RWPE2 (cell line): ENCODE measurements at places on chromosomes 5 and 9.

DNA sequence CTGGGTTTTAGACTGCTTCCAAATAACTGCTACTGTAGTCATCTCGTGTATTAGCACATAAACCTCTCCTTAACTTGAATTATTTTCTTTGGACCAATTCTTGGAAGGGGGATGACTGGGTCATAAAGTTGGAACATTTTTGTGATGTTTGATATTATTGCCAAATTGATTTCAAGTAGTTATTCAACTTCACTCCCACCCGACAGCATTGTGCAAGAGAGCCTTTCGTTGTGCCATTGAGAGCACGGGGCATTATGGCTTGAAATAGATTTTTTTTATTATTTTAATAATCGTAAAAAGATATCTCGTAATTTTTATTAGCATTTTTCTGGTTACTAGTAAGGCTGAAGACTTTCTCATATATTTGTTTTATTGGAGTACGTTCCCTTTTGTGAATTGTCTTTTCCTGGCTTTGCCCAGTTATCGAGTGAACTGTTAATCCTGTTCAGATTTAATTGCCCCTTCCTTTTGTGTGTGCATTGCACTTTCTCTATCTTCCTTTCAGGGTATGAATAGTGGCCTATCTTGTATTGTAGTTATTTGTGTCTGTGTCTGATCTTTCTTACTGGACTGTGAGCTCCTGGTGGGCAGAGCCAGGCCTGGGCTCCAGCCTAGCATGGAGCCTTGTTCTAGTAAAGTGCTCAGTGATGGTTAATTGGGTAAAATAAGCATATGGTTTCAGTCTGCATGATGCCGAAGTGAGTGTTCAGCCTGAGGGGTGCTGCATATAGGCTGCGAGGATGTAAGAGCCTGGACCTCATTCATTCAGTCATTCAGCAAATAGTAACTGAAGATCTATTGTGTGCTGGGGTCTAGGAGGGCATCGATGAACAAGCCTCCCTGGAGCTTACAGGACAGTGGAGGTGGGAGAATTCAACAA lies 93.5 kb upstream of the SHB start:
- no peaks in the 10 kb centered on the region for H3K36me3 ChIP-seq
- no peaks in the 10 kb centered on the region for H3K4me1 ChIP-seq
- H3K27ac ChIP-seq: no peak overlapping the region
- no peak overlapping the region for H3K4me3 ChIP-seq

DNA sequence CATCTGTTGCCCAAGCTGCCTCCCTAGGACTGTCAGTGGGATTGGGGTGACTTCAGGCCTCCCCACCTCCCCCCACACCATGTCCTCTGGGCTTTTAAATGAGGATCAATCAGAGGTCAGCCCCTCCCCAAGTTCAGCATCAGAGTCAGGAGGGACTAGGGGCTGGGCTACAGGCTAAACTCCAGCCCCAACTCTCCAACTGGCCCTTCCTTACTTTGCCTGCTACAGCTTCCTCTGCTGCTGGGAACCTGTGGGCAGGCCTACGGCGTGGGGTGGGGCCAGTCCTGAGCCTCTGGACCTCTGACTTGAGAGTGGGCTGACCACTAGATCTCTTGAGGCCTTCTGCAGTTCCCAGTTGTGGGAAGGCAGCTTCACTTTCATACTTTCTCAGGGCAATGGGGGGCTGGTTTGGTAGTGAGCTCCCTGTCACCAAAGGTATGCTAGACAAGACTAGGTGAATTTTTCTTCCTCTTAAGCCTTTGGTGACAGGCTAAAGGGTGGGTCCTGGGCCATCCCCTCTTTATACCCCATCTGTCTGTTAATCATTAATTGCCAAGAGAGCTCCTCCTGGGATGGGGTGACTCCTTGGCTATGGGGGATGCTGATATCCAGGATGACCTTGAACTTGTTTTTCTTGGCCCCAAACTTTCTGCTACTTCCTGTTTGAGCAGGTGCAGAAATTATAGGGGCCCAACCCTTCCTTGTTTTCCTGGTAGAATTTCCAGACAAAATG lies 10.8 kb upstream of the DAB2IP start:
- no peaks in the 10 kb centered on the region for H3K36me3 ChIP-seq
- no peak overlapping the region for H3K27ac ChIP-seq

DNA sequence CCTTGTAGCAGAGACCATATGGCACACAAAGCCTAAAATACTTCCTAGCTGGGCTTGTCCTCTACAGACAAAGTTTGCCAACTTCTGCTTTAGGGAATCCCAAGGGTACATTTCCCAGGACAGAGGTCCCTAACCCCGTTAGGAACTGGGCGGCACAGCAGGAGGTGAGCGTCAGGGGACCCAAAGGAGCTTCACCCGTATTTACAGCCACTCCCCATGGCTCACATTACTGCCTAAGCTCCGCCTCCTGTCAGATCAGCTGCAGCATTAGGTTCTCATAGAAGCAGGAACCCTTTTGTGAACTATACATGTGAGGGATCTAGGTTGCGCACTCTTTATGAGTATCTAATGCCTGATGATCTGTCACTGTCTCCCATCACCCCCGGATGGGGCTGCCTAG lies 88.5 kb upstream of the TRPM3 start:
- H3K36me3 ChIP-seq: no peaks in the 10 kb centered on the region
- H3K27me3 ChIP-seq: no peaks in the 10 kb centered on the region
- no peaks in the 10 kb centered on the region for H3K4me1 ChIP-seq
- H3K27ac ChIP-seq: no peak overlapping the region
- H3K4me3 ChIP-seq: no peak overlapping the region

- no peak for DNase-seq
- no peak overlapping the region for H3K4me3 ChIP-seq
- no peaks in the 10 kb centered on the region for H3K27me3 ChIP-seq
- no peaks in the 10 kb centered on the region for H3K36me3 ChIP-seq
- no peak overlapping the region for H3K27ac ChIP-seq
- H3K4me1 ChIP-seq: no peaks in the 10 kb centered on the region
Observed at GRCh38 chr5:135053989-135054388, 20.0 kb upstream of the PITX1 start.

GRCh38 chr9:34475097-34475496 lies 16.5 kb downstream of the DNAI1 start:
- no peak overlapping the region for H3K27ac ChIP-seq
- H3K36me3 ChIP-seq: no peaks in the 10 kb centered on the region
- no peak overlapping the region for H3K4me3 ChIP-seq
- H3K4me1 ChIP-seq: no peaks in the 10 kb centered on the region
- no peak for DNase-seq
- no peaks in the 10 kb centered on the region for H3K27me3 ChIP-seq

GRCh38 chr5:10306114-10306513 lies 1.6 kb downstream of the CMBL start:
- no peak for DNase-seq
- H3K36me3 ChIP-seq: no peaks in the 10 kb centered on the region
- no peaks in the 10 kb centered on the region for H3K27me3 ChIP-seq
- peak overlapping the region; percentile 87 for H3K27ac ChIP-seq

DNA sequence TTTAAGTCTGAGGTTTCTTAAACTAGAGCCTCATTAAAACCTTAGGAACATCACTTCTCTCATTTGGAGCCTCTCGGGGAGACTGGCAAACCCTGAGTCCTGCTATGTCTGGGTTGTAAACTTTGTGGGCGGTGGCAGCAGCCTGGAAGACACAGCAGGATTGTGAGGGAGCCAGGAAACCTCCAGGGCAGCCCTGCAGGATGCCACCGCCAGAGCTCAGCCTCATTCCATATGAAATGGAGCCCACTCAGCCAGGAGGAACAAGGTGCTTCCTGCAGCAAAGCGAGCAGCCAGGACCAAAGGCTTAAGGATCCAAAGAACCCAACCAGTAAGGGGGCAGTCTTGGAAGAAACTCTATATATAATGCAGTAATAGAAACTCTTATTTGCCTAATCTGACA lies 37.9 kb upstream of the IDNK start:
- no peak overlapping the region for H3K27ac ChIP-seq
- H3K27me3 ChIP-seq: no peaks in the 10 kb centered on the region
- H3K4me3 ChIP-seq: no peak overlapping the region
- H3K36me3 ChIP-seq: no peaks in the 10 kb centered on the region
- no peaks in the 10 kb centered on the region for H3K4me1 ChIP-seq

DNA sequence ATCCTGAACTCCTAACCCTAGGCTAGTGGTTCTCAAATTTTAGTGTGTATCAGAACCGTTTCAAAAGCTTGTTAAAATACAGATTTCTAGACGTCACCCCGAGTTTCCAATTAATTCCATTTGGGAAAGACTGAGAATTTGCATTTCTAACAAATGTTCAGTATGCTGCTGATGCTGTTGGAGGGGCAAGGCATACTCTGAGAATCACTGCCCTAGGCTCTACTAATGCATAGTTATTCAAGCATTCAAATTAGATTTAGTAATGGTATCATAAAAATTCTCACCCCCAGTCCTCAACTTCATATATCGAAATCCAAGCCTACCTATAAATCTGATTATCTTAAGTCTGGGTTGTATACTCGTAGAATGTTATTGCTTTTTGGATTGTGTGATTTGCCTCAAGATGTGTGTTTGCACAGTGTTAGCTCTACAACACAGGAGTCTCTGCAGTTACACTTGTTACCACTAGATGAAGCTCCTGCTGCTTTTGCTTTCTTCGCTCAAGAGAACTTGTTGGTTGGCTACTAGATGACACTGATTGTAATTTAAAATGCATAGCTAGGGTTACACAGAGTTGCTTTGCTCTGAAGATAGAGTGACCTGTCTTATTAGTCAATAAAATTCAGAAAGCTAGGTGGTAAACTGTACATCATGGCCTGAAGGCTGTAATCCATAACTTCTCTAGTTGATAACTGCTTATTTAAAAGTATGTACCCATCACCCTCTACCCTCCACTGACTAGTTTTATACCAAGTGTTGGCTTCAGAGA lies 7.5 kb upstream of the ERAP2 start:
- H3K27ac ChIP-seq: no peak overlapping the region

- DNase-seq: no peak
- H3K36me3 ChIP-seq: no peaks in the 10 kb centered on the region
- no peak overlapping the region for H3K27ac ChIP-seq
- no peaks in the 10 kb centered on the region for H3K4me1 ChIP-seq
- no peak overlapping the region for H3K4me3 ChIP-seq
- H3K27me3 ChIP-seq: no peaks in the 10 kb centered on the region
Observed at GRCh38 chr5:135729321-135729786, 105.1 kb upstream of the SLC25A48 start.

DNA sequence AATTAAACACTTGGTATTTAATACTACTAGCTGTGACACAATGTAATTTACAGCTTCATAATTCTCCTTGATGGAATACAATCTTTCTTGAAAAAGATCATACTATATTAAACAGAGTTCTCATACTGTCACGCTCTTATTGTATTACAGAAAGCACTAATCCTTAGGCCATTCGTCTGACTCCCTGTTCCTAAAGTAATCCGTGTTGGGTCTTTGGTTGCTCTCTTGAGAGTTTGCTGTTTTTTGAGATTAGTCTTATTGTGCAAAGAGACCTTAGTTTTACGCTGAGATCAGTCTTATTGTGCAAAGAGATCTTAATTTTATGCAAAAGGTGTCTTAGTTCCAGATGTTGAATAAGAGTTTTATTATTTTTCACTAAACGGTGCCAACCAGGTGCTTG lies 190.6 kb downstream of the ISL1 start:
- H3K4me1 ChIP-seq: no peaks in the 10 kb centered on the region
- H3K27ac ChIP-seq: no peak overlapping the region
- H3K36me3 ChIP-seq: no peaks in the 10 kb centered on the region
- H3K27me3 ChIP-seq: no peaks in the 10 kb centered on the region

GRCh38 chr9:69279084-69279731 lies 45.8 kb upstream of the ENTREP1 start:
- no peak overlapping the region for H3K27ac ChIP-seq
- no peaks in the 10 kb centered on the region for H3K36me3 ChIP-seq
- no peaks in the 10 kb centered on the region for H3K27me3 ChIP-seq

GRCh38 chr9:77616191-77616590 lies 31.9 kb downstream of the GNA14 start:
- no peaks in the 10 kb centered on the region for H3K27me3 ChIP-seq
- no peak overlapping the region for H3K4me3 ChIP-seq
- no peak overlapping the region for H3K27ac ChIP-seq
- DNase-seq: no peak
- no peaks in the 10 kb centered on the region for H3K4me1 ChIP-seq
- no peaks in the 10 kb centered on the region for H3K36me3 ChIP-seq

DNA sequence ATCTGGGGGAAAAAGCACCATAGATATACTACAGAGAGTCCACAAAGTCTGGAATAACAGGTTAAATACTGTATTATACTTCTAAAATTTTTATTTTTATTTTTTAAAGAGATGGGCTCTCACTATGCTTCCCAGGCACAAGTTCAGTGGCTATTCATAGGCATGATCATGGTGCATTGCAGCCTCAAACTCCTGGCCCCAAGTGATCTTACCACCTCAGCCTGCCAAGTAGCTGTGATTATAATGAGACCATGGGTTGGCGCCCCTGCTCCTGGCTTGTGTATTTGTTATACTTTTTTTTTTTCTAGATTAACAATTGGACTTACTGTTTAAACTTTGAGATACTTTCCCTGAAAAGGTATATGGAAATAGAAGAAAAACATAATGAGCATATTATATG lies 25.9 kb downstream of the ERBIN start:
- no peak for DNase-seq
- H3K36me3 ChIP-seq: peaks cover 7% of the 10 kb centered on the region; the same call in 1 of the 2 replicates
- H3K4me1 ChIP-seq: no peaks in the 10 kb centered on the region
- no peaks in the 10 kb centered on the region for H3K27me3 ChIP-seq

DNA sequence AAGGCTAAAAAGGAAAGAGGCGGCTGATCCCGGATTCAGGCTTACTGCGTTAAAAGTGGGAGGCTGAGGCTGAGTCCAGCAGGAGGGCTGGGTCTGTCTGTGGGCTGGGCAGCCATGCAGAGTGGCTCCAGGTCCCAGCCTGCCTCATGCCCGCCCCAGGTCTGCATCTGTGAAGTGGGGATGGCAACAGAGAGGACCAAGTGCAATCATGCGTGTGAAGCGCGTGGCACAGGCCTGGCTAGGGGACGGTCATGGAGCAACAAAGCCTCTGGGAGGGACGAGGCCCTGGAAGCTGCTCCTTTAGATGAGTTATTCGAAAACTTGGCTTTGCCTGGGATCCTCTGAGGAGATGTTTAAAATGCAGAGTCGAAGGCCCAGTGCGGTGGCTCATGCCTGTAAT lies 30.4 kb upstream of the BARHL1 start:
- no peak overlapping the region for H3K27ac ChIP-seq
- no peak overlapping the region for H3K4me3 ChIP-seq
- H3K27me3 ChIP-seq: peaks cover 21% of the 10 kb centered on the region
- H3K36me3 ChIP-seq: no peaks in the 10 kb centered on the region

DNA sequence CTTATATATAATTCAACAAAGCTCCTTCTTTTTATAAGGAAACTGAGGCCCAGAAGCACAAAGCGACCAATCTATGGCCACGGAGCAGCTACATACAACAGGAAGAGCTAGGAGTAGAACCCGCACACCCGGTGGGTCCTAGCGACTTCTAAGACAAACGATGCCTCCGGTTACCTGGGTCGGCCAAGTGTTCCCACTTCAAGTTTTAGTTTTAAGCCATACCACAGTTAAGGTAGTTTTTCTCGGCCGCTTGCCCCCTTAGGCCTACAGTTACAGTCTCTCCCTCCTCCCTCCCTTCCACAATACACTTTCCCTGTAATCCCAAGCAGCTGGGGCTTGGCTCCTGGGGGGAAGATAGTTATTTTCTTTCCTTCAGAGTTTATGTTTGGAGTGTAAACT lies 533 bp downstream of the SREK1IP1 start:
- H3K4me3 ChIP-seq: peak overlapping the region; percentile 67
- DNase-seq: no peak
- no peaks in the 10 kb centered on the region for H3K27me3 ChIP-seq
- H3K27ac ChIP-seq: peak overlapping the region; percentile 92
- peaks cover 39% of the 10 kb centered on the region for H3K36me3 ChIP-seq
